NCI-H2081 (cell line): ENCODE measurements at places on chromosomes 1 and 21.
A peak's percentile ranks its signal among the peaks of the same experiment; 100 is the strongest.

DNA sequence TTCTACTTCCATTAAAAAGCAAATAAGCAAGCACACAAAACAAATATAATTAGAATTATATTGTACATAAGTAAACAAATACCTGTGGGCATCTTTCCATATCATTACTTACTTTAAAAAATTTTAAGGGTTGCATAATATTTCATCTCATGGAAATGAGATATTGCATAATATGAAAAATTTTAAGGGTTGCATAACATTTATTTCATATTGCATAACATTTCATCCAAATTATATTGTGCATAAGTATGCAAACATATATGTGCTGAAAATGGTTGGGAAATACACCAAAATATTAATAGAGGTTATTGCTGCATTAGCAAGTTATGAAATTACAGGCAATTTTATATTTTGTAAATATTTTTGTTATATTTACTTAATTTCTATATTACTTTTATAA lies 213.7 kb downstream of the KCNH1 start:
- DNase-seq, result no peak

GRCh38 chr1:1013105-1013921 lies at the start of gene ISG15:
Gene ISG15, plus strand, starts transcription at chr1:1013497. Its CDS starts 77 bp downstream, at chr1:1013574.
- peak; percentile 74 for DNase-seq

GRCh38 chr1:86648255-86648654 lies 56.1 kb upstream of the SH3GLB1 start:
- no peak for DNase-seq

DNA sequence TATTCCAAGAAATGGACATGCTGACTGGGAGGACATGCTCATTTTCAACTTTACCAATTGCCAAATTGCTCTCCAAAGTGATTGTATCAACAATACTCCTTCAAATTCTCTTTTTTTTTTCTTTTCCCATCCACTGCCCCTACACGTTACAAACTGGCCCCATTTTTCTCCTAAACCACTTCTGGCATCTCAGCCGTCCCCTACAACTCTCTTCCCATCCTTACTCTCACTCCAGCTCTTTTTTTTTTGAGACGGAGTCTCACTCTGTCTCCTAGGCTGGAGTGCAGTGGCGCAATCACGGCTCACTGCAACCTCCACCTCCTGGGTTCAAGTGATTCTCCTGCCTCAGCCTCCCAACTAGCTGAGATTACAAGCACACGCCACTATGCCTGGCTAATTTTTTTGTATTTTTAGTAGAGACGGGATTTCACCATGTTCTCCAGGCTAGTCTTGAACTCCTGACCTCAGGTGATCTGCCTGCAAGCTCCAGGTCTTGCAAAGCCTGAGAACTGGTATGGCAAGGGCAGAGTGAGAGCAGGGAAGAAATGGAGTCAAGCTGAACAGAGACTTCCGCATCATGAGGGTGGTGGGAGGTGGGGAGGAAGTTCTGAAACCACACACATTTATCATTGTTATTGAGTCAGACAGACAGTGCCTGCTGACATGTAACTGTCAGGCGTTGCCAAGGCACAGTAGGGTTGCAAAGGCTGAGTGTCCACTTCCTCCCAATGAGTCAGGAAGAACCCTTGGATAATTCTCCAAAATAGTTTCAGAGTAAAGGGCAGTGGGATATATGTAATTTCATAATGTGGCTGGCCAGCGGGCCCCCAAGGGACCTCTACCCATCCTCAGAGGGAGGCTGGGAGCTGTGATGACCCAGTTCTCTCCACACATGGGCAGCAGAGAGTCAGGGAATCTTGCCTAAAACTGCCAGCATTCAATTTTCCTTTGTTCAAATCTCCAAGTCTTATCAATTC lies 17.4 kb downstream of the CELA3A start:
- DNase-seq, result peak; percentile 20

DNA sequence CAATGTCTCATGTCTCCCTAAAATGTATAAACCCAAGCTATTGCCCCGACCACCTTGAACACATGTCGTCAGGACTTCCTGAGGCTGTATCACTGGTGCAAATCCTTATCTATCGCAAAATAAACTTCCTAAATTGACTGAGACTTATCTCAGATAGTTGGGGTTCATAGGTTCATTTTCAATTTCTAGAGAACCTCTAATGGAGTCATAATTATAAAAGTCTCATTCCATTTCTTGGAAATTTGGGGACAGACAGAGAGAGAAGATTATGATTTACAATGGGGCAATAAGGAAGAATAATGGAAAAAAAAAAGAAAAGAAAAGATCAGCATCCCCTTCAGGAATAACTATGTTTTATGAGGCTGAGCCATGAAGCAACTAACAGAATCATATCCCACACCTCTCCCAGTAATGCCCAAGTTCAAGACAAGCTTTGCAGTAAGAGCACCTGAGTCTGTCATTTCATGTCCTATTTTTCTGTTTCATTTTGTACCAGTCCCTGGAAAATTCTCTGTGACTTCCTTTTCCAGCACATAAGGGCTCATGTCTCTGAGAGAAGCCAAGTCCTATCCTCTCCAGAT lies 70.0 kb upstream of the ETS2 start:
- DNase-seq, result no peak
